CD4-positive, CD25-positive, alpha-beta regulatory T cell (primary cell): ENCODE measurements at places on chromosomes 12 and 14. TPM values are rescaled to one million over a fixed set of nuclear protein-coding genes. Genes with fewer than 3 reads are reported as not detected.

POLE2 gene
- total RNA-seq, result 1.6 TPM

HOXC5 gene
- not detected for total RNA-seq

MYH6 gene
- total RNA-seq, result not detected

FOXG1 gene
- total RNA-seq, result not detected

GPD1 gene
- total RNA-seq, result not detected

PNP gene
- total RNA-seq, result 33.4 TPM

SMCO2 gene
- not detected for total RNA-seq

ERC1 gene
- 46.5 TPM for total RNA-seq

RTL1 gene
- total RNA-seq, result not detected

DNA sequence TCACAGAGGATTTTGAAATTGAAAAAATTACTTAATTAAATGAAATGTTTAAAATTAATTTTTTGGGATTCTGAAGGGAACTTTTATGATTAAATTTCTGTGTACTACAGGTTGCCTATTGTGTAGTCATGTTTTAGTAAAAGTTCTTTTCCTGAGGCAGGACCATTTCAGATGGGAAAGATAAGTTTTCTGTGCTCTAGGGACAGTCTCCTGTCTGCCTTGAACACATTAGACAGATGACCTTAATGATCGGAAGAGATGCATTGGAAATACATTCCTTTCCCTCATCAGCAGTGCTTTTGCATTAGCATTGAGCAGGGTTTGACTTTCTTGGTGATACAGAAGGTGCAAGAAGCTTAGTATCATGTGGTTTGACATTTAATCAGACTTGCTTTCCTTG, 28.1 kb downstream of the CRADD start:
- no peak for DNase-seq

DNA sequence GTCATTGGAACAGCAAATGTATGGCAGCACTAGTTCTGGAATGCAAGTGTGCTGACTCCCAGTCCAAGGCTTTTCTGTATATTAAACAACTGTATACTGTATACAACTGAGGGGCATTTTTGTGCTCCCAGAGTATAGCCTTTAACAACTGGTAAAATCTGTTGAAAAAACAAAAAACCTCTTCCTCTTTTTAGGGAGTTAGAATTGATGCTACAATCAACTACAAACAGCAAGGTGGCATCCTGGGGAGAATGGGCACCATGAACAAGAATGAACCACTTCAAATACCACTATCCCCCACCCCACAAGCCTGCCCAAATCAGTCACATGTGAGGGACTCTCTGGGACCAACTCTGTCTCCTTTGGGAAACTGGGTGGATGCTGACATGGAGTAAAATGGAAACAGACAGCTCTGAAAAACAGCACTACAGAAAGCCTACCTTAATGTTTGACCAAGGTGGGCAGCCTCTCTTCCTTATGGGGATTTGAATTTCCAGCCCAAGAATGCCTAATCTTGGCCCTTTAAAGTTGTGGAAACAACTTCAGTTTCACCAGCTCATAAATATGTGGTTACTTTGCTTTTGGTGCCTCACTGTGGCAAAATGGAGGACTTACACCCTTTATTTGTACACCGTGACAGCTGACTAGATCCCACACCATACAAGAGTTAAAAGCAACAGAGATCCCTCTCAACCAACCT, 7.5 kb downstream of the VTI1B start:
- DNase-seq, result peak; percentile 60

GRCh38 chr12:103386451-103386850, 109.3 kb downstream of the C12orf42 start:
- no peak for DNase-seq

GRCh38 chr14:58833634-58834378, 196.0 kb downstream of the DACT1 start:
- no peak for DNase-seq

DNA sequence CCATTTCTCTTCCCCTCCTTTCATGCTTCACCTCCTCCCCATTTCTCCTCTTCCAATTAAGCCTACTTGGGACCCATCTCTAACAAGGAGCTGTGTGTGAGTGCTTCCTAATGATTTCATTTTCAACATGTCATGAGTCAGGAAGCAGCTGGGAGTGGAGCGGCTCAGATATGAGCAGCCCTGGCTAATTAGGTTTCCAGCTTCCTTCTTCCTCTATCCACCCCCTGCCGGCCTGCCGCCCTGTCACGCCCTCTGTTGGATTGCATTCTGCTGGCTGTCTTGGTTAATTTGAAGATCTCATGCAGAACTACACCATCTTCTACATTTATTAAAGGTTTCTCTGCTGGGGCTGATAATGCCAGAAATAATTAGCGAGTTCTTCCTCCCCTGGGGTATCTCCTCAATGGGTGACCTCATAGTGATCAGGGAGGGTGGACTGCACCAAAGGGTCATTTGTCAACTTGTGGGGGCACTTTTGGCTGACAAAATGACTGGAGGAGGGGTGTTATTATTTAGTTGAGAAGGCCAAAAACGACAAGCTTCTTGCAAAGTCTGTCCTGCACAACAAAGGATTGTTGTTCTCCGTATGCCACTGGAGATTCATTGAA, 300.9 kb upstream of the SRRM4 start:
- no peak for DNase-seq

GRCh38 chr12:118038137-118038536, 21.6 kb downstream of the RFC5 start:
- no peak for DNase-seq

DNA sequence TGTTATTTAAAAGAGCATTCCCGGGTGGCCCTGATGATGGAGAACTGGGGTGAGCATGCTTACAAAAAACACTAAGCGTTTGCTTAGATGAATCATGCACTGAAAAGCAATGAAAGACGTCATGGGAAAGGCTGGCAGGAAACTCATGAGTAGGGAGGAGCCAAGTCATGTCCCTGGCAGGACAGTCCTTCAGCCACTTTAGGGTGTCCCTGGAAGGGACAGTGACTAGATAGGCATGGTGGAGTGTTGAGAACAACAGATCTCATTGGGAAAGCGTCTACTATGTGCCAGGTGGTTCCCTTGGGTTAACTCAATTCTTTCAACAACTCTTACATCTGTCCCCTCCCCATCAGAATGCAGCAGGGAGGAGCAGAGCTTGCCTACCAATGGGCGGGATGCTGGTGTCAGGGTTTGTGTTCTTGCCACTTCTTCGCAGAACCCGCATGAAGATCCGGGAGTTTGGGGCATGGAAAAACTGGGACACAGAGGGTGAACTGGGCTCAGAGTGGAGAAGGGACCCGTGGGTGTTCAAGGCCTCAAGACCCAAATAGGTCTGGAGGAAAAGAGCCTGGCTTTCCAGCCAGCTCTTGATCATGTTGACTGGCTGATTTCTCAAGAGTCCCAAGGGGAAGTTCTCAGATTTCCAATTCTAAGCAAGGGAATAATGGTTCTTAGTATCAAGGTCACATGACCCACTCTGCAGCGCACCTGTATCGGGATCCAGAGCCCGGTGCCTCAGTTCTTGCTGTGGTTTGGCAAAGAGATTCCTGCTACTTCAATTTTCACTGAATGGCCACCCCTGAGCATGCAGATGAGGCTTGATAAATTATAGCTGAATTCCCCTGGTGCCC, 653.9 kb upstream of the TBX3 start:
- DNase-seq, result no peak

GRCh38 chr14:90522571-90523191, 125.9 kb downstream of the CALM1 start:
- DNase-seq, result no peak

- DNase-seq, result no peak
Measured at GRCh38 chr12:90574676-90575075, 380.3 kb downstream of the CCER1 start.

GRCh38 chr14:76771437-76771980, 10.2 kb downstream of the VASH1 start:
- no peak for DNase-seq

DNA sequence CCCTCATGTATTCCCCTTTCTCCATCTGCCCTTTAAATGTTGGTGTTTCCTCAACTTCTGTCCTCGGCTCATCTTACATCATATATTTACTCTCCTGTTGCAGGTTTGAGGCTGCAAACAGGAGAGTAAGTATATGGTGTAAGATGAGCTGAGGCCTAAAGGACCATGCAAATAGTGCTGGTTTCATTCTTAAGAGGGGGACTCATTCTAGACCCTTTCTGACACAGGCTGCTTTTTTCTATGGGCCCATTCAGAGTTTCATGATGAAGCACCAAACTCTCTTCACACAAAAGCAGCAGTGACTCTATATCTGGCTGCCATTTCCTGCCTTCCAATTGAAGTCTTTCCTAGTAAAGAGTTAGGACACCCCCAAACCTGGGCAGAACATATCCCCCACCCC, 218.5 kb downstream of the PHLDA1 start:
- DNase-seq, result no peak

DNA sequence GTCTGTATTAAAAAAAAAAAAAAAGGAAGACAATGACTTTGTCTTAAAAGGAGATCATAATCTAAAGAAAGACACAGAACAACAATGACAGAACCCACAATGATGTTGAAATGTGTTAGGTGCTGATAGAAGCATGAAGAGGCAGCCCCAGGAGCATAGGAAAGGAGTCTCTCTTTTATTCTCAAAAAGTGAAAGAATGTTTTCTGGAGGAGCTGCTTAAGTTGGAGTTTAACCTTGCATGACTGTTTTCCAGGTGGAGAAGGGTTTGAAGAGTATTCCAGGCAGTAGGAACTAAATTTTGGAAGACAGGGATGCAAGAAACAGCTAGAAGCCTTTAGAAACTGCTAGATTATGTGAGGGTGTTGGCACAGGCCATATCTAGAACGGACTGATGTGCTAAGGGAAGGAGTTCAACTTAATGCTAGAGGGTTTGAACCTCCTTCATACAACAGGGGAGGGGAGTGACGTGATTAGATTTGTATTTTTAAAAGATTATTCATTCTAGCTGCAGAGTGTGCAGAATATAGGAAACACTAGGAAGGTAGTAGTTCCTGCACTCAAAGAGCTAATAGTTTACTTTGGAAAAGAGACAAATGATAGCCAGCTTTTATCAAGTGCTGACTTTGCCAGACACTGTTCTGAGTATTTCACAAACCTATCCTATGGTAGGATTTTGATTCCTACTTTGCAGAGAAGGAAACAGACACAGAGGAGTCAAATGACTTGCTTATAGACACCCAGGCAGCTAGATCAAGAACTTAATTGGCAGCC, 4.6 kb upstream of the RPL6 start:
- no peak for DNase-seq

DNA sequence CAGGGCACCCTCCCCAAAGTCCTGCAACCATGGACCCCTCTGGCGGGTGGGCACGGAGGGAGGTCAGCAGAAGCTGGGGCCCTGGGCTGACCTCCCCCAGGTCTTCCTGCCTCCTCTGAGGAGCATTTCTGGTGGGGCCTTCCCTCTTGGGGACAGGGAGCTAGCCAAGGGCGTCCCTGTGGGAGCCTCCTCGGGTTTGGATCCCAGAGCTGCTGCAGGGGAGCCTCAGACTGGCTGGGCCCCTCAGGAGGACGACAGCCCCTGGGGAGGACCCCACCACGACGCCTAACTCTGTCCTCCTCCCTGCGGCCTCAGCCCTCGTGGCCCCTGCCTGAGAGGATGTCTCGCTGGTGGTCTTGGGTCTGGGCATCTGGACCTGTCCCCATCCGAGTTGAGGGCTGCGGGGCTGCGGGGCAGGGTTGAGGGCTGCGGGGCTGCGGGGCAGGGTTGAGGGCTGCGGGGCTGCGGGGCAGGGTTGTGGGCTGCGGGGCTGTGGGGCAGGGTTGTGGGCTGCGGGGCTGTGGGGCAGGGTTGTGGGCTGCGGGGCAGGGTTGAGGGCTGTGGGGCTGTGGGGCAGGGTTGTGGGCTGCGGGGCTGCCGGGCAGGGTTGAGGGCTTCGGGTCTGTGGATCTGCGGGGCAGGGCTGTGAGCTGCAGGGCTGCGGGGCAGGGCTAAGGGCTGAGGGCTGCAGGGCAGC, 37.4 kb downstream of the FBRSL1 start:
- DNase-seq, result no peak

DNA sequence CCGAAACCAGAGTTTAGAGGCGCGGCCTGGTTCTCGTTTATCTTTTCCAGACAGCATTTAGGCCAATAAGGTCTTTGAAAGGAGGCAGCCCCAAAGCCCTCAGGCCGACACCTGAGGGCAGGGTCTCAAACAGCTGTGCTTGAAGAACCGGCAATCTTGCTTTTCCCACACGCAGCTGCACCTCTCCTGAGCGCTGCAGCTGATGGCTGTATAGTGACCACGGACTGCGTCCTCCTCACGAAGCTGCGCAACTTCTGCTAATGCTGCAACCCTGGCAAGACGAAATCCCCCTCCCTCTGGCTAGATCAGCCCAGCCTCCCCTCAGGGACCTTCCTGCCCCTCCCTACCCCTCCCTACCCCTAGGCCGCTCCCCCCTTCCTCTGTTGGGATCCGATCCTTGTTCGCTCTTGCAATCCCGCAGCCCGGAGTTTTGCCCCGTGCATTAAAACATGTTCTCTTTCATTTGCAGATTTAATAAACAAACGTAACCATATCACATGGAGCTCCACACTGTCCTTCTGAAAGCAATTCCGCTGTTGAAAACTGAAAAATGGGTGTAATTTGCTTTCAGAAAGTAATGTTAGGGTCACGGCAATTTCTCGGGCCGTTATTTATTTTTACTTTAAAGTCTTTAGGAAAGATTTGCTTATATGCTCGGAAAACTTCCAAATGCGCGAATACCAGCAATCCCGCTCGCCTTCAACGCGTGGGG, 4.8 kb upstream of the PAX9 start:
- no peak for DNase-seq
